ENCODE measurements at places on chromosomes 2 and 18.

DNA sequence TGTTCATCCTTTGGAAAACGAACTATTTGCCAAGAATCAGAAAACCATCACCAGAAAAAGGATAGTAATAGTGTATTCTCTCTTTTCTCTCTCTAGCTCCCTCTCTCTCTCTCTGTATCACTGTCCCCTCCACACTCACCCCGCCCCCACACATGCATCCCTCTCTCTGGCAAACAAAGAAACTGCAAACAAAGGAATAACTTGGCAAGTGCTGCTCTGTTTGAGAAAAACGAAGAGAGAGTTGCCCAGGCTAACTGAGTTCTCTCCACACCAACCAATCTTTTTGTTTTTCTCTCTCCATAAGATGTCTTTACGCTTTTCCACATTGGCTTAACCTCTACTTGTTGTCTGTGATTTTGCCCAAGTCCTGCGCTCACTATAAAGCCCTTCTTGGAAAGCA, 316.2 kb downstream of the EPHA4 start:
- no peak for DNase-seq

- DNase-seq, result no peak
These were observed at the start of gene TWIST2 for GRCh38 chr2:238847841-238848690. TSS of gene TWIST2 (plus strand) at chr2:238848085. CDS start at chr2:238848216, 131 bp downstream.

DNA sequence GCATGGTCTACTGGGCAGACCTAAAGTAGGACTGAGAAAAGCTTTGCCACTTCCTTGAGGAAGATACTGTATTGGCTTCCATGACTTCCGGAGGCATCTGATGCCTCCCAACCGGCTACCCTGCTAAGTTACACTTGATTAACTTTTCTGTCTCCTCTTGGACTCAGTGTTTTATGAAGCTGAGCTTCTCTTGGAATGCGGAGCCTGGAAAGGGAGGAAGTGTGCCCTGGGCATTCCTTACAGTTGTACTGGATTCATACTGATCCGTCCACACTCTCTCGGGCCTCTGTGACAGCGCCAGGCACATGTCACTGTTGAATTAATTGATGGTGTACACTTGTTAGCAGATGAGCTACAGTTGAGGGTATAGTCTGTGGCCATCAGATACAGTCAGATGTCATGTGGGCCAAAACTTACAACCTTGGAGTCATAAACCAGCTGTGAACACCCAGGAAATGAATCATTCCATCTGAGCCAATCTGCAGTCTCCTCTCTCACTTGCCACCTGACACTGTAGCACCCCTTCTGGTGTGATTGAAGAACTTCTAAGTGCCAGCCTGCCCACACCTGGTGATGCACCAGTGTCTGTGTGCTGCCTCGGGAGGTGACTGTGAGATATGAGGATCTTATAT, 122.5 kb downstream of the FHOD3 start:
- DNase-seq, result no peak

- no peak for DNase-seq
These were observed 7.6 kb upstream of the MGAT5 start for GRCh38 chr2:134246154-134246874.

DNA sequence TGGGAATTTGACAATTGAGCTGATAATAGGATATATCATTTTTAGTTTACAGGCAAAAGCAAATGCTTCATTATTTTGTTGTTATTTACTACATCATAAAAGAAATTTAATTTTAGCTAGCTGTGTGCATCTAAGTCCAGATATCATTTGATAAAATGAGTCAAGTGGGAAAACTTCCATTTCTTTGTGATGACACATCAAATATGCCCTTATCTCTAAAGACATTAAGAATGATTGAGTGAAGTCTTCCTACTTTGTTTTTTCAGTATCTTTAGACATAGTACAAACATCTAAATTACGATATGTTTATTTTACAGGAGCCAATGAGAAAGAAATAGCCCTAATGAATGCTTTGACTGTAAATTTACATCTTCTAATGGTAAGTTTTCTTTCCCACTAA, 77.0 kb downstream of the KYNU start:
- no peak for DNase-seq

GRCh38 chr2:55120634-55121359, 70.5 kb upstream of the RTN4 start:
- no peak for DNase-seq

GRCh38 chr2:141151611-141152286, 979.1 kb downstream of the LRP1B start:
- no peak for DNase-seq

GRCh38 chr2:218334531-218334930, 22.1 kb upstream of the CATIP start:
- no peak for DNase-seq

- DNase-seq, result no peak
These were observed 21.9 kb downstream of the APCDD1 start for GRCh38 chr18:10476338-10476791.

DNA sequence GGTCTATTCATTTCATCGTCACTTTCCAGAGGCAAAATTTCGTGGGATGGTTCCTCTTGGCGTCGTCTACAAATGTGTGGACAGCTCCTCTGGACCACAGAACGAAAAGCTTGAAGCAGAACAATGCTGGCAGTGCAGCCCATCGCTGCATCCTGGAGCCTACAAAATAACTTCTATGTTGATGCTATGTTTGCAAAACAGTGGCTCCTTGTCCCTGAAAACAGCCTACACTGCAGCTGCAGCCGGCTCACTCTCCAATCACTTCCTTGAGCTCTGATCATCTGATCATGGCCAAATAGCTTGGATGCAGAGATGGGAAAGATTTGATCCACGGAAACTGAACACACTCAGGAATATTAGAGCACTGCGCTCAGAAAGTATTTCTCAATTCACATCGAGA, 60.0 kb downstream of the DOCK10 start:
- no peak for DNase-seq

GRCh38 chr2:170783549-170783948, 13.4 kb downstream of the ERICH2 start:
- DNase-seq, result no peak

DNA sequence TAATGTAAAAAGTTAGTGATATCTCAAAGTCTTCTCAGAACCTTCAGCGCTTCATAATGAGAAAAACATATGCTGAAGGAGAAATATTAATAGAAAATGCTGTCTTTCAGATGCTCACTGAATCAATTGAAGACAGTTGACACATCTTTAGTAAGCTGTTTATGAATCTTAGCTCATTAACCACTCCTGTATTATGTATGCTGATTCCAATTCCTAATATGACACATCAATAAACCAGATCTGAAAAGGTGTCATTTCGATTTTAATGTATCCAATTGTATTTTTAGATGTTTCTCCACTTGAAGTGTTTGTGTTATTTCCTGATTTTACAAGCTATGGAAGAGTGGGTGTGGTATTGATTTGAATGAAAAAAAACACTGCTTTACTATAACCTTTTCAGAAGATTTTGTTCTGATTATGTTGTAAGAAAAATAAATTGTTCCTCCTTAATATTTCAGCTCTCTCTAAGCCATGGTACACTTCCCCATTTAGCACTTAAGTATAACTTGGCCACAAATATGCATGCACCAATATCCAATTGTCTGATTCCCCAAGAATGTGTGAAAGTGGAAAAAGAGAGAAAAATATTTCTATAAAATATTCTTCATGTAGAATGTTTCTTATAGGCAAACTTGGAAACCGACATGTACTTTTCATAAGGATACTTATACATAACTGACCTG, 569.8 kb downstream of the ARHGAP15 start:
- no peak for DNase-seq

- no peak for DNase-seq
These were observed 16.7 kb downstream of the SS18 start for GRCh38 chr18:26073758-26074157.

GRCh38 chr2:43778233-43778632, 4.4 kb downstream of the DYNC2LI1 start:
- DNase-seq, result no peak

DNA sequence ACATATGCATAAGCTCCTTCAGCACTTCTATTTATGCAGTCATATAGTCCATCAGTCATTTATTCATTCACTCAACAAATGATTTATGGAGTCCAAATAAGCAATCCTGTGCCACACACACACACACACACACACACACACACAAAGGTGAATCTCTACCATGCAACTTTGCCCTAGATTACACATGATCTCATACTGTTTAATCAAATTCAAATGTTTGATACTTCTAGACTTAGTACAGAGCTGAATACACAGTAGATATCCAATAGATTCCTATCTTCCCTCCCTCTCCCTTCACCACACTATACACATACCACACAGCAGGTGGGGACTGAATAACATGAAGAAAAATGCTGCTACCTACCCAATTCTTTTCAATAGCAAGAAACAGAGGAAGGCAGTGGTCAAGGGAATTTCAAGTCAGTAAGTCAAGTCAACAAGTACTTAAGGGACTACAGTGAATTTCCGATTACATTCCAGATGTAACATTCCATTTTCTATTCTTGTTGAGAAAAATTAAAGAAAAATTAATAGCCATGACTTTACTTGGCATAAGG, 65.4 kb downstream of the EPG5 start:
- no peak for DNase-seq

- no peak for DNase-seq
These were observed 133.7 kb downstream of the COMMD1 start for GRCh38 chr2:62038975-62039771.

- DNase-seq, result no peak
These were observed 140.0 kb downstream of the MC4R start for GRCh38 chr18:60232541-60232940.

GRCh38 chr2:128621074-128621473, 302.4 kb upstream of the HS6ST1 start:
- no peak for DNase-seq

DNA sequence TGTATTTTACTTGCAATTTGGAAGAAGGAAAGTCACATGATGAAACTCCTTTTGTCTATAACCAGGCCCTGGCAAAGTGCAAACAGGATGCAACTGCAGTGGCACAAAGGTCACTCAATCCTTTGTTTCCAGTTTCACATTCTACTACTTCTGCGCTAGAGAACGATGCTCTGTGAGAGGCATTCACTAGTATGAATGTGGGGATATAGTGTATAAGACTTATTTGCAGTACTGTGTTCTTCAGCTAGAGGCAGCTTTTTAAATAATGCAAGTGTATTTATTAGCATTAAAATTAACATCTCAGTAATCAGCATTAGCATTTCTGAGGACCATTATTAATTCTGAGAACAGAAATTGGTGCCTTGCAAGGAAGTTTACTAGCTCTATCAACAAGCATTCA, 68.9 kb downstream of the PRPF40A start:
- no peak for DNase-seq

- DNase-seq, result no peak
These were observed 350.6 kb downstream of the RND3 start for GRCh38 chr2:150136893-150137292.

Data from stimulated activated CD8-positive, alpha-beta memory T cell treated with anti-CD3 and anti-CD28 coated beads, Interleukin-7, amount 100 ng/mL, for 24 hours (primary cell).